H9 (cell line): ENCODE measurements at places on chromosomes 13 and 19. TPM values are rescaled to one million over a fixed set of nuclear protein-coding genes. Genes with fewer than 3 reads are reported as not detected.

TMPRSS9 gene
- total RNA-seq: 0.24 and 0.33 TPM in 2 replicates

WDR83 gene
- 19.2 and 21.0 TPM in 2 replicates for total RNA-seq

ETV2 gene
- 1.5 and 1.9 TPM in 2 replicates for total RNA-seq

ZNF284 gene
- total RNA-seq: 2.6 and 3.0 TPM in 2 replicates

STARD13 gene
- total RNA-seq: 2.1 and 2.7 TPM in 2 replicates

SIGLEC9 gene
- total RNA-seq: not detected in 2 replicates

CABP5 gene
- not detected in 2 replicates for total RNA-seq

ZNF230 gene
- 3.1 and 3.5 TPM in 2 replicates for total RNA-seq

CYSLTR2 gene
- total RNA-seq: not detected in 2 replicates

PEAK3 gene
- total RNA-seq: not detected in 2 replicates

TEX29 gene
- 0.33 TPM in 1 of 2 replicates, not detected in the other for total RNA-seq

- DNase-seq: no peak
Measured at GRCh38 chr13:100853434-100853833, 178.8 kb upstream of the TMTC4 start.

DNA sequence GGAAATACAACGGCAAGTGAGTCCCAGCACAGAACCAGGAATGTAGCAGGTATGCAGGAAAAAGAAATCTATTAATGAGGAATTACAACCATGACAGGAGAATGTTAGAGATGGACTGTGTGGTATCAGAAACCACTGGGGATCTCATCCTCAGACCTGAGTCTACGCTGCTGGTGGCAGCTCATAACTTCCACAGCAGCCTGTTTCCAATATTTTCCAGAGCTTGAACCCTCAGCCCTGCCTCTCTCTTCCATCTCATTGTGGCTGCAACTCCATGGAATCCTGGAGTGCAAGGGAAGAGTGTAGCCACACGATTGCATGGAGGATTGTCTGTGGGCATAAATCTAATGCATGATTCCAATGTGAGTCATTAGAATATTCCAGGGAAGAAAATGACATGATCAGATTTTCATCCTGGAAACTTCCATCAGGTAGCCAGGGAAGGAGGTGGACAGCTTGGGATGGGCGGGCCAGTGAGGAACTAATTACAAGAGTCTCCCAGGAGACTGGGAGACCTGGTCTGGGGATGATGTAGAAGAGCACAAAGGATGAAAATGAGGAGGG is 14.9 kb downstream of the PLA2G4C start:
- no peak for DNase-seq

GRCh38 chr19:15367439-15367838 is 12.1 kb downstream of the AKAP8 start:
- no peak for DNase-seq

DNA sequence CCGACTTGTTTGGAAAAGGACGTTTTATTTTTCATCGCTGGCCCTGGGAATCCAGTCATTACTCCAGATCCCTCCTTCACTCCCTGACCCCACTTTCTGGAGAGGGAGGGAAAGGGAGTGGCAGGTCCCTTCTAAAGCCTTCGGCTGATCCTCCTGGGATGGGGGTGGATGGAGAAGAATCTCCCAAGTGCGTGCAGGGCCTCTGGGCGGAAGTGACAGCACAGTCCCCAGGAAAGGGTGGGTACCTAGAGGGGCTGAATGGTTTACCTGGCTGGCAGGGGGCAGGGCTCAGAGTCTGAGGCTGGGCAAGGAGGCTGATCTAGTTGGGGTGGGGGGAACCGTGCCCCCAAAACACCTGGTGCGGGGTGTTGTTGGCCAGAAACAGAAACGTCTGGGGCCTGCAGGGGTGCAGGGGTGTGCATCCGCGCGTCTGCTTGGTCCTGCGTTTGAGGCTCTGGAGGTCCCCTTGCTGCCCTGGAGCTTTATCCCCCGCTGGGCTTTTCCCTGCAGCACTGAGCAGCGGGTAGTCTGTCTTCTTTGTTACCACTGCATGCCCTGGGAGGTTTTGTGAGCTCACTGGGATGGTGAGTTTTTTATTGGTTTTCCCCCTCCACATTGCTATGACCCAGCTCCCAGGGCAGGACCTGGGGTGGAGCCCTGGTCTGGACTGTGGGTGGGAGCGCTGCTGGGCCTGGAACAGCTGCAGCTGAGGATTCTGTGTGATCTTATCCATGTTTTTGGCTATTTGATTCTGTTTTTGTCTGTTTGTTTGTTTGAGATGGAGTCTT is 3.0 kb upstream of the ZNF628 start:
- DNase-seq: no peak

GRCh38 chr19:49189259-49189658 is 31.7 kb downstream of the TRPM4 start:
- DNase-seq: no peak

GRCh38 chr19:19752760-19753403 is 20.0 kb upstream of the ZNF14 start:
- no peak for DNase-seq

DNA sequence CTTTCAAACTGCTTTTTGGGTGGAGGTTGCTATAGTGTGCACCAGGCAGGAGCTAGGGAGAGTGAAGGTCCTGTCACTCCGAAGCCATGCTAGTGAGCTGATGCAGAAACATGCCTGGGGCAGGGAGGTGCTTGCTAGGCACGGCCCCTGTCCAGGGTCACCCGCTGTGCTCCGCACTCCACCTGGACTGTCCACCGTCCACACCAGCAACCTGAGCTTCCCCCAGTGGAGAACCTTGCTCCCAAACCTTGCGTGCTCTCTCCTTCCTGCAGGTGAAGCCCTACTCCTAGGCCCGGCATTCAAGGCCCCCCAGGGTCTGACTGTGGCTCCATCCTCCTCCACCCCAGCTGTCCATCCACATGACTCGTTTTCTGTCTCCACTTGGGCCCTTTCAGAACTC is 12.3 kb downstream of the SLC15A1 start:
- DNase-seq: no peak

GRCh38 chr19:4506449-4507149 is 11.7 kb downstream of the PLIN4 start:
- DNase-seq: no peak

DNA sequence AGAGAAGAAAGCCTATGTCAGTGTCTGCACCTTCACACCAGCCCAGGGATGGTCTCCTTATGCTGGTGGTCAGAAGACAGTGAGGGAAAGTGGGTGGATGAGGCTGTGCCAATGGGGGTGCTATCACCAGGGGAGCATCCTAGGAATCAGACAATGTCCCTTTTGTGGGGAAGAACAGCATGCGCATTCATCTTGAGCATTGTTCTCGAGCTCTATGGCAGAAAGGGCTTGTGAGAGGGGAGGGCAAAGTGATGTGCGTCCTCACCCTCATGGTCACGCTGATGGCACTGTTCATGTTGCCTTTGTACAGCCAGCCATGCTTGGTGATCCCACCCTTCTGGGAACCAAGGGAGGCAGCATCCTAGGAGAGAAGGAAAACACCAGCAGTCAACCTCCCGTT is 56.1 kb downstream of the DOCK9 start:
- no peak for DNase-seq

DNA sequence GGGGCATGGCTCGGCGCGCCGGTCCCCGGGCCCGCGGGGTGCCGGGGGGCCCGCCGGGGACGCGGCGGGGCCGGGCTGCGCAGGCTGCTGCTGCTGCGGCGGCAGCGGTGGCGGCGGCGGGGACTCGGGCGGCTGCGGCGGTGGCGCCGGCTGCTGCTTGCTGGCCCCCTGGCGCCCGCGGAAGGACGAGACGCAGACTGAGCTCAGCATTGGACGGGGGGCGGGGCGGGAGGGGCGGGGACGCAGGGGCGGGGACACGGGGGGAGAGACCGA is 368 bp downstream of the KCNC3 start:
- DNase-seq: no peak

DNA sequence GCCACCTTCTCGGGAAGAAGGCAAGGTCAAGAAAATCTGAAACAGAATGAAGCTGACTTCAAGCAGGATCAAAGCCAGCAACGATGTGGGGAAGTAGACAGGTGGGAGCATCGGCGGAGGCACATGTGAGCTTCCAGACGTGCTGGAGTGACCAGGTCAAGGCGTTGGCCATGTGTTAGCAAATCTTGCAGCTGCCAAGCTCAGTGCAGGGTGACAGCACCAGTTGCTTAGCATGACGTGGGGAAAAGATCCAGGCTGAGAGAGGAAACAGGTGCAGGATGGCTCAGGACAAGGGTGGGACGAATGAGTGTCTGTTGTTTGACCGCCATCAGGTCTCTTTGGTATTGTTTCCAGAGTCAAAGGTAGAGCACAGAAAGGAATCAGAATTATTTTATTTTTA is 92.3 kb downstream of the TNFSF13B start:
- no peak for DNase-seq

GRCh38 chr13:98977568-98978265 is at the start of gene DOCK9:
TSS of gene DOCK9 (minus strand) at chr13:98978064. CDS start at chr13:98977909, 155 bp downstream.
- peak; percentile 63 for DNase-seq

DNA sequence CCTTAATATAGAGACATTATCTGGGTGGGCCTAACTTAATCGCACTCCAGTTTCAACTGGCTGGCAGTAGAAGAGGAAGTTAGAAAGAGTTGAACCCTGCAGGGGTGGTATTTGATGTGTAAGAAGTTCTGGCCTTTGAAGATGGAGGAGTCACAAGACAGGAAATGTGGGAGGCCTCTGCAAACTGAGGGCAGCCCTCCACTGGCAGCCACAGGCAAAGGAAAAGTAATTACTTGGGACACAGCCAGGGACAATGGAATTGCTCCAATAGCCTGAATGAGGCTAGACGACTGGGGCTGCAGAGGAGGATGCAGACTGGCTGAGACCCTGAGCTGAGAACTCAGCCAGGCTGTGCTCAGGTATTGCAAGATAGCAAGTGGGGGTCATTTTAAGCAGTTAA is 703.3 kb upstream of the ARGLU1 start:
- DNase-seq: peak; percentile 71

- no peak for DNase-seq
Measured at GRCh38 chr19:29761575-29762232, 46.6 kb upstream of the C19orf12 start.

DNA sequence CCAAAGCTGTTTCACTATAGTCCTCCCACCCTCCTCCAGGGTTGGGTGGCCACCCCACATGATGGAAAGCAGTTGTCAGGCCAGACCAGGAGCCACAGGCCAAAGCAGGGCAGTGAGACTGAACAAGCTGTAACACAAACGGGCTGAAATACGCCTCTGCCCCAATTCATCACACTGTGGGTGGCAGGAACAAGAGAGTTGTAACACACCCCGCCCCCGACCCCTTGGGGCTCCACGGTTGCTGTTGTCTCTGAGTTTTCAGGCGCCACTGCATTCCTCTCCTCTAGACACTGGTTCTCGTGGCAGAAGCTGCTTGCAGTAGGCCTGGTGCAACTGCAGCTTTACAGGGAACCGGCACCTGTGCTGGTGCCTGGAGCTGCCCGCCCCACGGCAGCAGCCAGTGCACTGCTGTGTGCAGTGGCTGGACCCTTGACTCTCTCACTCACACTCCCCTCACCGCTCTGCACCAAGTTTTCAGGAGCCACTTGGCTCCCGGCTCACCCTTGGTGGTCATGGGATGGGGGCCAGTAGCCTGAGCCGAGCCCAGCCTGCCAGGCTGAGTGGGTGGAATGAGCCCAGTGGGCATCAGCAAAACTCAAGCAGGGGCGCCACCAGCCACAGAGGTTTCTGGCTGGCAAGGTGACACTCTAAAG is 1314.5 kb upstream of the MIR17HG start:
- DNase-seq: peak; percentile 32

DNA sequence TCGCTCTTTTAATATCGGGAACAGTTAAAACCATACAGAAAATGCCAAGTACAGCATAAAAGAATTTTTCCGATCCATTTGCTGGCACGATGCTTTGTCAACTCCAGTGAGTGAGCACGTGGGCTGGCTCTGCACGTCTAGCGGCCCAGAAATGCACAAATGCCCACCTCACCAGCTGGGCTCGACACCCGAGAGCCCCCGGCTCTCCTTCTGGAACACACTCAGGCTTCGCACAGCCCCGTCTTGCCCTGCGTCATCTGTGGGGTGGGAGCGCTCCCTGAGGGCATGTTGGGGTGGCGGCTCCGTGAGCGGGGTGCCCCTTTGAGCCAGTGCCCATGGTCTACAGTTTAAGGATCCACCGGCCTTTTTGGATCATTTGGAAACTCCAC is 24.5 kb downstream of the ATP4B start:
- DNase-seq: no peak
